ENCODE measurements at places on chromosomes 7 and 10.
A peak's percentile ranks its signal among the peaks of the same experiment; 100 is the strongest.

DNA sequence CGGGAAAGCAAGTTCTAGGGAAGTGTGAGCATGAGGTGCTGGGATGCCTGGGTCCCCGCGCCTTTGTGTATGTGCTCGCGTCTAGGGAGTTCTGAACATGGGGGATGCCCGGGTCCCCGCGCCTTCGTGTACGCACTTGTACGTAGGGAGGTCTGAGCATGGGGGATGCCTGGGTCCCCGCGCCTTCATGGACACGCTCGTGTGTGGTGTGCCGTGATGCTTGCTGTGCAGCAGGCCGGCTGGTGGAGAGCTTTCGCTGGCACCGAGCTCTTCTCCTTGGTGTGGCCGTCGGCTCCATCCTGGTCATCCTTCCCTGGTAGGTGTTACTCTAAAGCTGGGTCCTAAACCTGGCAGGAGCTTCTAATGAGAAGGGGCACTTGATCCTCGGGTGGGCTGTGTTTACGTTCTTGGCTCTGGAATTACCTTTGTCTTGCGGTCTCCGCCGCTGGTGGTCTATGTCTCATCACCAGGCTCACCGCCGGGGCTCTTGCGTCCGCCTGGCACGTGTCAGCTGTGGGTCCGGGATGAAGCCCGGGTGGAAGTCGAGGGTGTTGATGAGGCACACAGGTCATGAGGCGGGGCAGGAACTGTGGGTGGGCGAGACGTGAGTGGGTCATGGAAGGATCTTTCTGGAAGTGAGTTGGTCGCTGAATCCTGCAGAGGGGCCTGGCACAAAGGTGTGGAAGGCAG lies 63.5 kb downstream of the DNAJB6 start:
- DNase-seq: no peak

DNA sequence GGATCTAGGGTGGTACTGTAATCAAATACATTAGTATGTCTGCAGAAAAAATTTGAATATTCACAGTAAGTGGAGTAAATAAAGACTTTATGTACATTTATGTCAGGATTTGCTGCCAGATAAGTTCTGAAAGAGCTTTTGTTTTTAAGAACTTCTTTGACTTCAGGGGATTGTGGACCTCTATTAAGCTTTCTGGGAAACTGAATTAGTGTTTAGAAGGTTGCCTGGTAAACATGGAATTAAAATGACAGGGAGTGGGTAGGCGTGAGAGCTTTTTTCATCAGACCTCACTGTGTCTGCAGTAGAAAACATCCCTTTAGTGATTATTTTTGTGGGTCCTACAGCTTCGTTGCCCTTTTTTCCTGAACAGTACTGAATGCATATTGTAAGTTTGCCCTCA lies 15.7 kb downstream of the SDHAF3 start:
- no peak for DNase-seq

GRCh38 chr10:48456361-48456804 lies 148.5 kb downstream of the ARHGAP22 start:
- peak; percentile 16 for DNase-seq

GRCh38 chr10:125521721-125522680 lies 161.0 kb downstream of the TEX36 start:
- peak; percentile 88 for DNase-seq

- DNase-seq: peak; percentile 47
Measured at GRCh38 chr10:77756319-77757232, 119.0 kb upstream of the KCNMA1 start.

GRCh38 chr7:75537731-75538130 lies 45.6 kb downstream of the SPDYE5 start:
- DNase-seq: no peak

DNA sequence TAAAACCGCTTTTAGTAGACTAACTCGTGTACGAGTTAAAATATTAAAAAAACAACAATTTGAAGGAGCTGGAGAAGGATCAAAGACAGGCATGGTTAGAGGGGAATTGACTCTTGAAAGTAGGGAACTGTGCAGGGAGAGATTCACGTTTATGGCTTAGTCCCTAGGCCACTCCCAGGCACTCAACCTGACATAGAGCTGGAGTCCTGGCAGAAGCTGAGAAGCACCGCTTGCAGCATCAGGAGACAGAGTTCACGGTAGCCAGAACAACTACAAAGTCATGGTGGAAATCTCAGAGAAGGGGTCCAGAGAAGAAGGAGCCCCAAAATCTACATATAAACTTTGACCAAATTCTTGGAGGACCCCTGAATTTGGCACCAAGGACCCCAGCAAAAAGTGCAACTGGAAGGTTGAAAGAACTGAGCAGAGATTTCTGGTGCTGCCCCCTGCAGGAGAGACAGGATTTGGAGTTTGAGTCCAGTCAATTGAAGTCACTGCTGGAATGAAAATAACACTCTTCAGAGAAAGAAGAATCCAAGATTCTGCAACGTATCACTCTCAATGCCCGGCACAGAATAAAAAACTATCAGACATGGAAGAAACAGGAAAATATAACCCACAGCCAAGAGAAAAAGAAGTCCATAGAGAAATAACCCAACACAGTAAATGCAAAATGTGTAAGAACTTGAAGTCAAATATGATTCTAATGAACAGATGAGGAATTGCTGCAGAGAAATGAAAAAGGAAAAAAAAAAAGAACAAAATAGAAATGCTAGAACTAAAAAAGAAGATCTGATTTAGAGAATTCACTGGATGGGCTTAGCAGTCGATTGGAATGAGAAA lies 493.3 kb upstream of the PODXL start:
- peak; percentile 63 for DNase-seq

DNA sequence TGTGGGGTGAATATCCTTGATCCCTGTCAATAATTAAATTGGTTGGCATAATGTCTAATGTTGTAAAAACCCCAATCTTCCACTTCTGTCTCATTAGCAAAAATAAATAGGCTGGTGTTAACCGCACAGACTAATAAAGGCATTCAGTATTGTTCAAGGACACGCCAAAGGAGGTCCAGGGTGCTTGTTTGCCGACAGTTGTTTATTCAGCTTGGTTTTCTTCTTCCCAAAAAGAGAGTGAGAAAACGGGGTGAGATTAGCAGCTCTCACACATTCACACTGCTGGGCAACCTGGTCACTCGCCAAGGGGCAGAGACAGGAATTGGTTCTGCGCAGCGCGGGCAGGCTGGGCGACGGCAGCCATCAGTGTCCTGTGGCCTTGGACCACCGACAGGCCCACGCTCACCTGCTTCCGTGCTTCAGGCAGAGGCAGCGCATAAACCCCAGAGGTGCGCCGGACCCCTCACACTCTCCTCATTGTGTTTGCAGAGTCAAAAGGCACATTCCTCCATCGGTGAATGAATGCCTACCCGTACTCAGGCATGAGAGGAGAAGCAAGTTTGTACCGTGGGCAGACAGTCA lies 26.2 kb upstream of the LMBR1 start:
- no peak for DNase-seq

GRCh38 chr10:36451391-36451970 lies 673.9 kb upstream of the ANKRD30A start:
- DNase-seq: no peak

GRCh38 chr10:33347211-33347610 lies 12.7 kb upstream of the NRP1 start:
- no peak for DNase-seq

DNA sequence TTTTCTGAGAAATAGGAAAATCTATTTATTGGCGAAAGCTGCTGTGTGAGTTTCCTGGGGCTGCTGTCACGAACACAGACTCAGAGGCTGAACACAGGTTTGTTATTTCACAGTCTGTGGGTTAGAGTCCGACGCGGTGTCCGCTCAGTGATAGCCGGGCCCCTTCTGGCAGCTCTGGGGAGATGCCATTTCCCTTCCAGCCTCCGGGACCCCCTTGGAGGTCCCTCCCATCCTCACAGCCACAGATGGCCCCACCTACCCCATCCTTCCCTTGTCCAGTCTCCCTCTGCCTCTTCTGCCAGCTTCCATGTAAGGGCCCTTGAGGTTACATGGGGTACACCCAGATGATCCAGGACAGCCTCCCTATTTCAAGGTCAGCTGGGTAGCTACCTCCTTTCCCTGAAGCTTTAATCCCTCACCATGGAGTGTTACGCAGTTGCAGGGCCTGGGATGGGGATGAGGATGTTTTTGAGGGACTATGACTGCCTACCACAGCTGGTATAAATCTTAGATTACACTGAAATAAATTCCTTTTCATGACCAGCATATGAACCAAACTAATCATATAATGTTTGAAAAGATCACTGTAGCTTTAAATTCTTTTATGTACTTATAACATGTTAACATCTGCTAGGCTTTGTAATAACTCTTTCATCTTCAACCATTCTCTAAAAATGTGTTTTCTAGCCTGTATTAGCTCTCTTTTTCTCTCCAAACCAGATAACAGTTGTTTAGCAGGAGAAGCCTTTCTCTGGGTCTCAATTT lies 98.5 kb downstream of the WDR37 start:
- DNase-seq: no peak

DNA sequence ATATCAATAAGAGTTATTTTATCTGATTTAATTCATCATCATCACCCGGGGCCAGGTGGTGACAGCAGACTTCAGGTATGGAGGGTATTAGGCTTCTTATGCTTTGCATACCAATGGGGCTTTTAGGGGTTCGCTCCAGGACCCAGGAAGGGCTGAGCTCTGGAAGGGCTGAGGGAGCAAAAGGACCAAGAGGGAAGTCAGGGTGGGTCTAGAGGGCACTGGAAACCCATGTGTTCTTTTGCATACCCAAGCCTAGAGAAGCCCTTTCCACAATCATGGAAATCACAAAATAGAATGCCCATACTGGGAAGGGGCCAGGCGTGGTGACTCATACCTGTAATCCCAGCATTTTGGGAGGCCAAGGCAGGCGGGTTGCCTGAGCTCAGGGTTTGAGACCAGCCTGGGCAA lies 30.9 kb upstream of the VCL start:
- DNase-seq: no peak

DNA sequence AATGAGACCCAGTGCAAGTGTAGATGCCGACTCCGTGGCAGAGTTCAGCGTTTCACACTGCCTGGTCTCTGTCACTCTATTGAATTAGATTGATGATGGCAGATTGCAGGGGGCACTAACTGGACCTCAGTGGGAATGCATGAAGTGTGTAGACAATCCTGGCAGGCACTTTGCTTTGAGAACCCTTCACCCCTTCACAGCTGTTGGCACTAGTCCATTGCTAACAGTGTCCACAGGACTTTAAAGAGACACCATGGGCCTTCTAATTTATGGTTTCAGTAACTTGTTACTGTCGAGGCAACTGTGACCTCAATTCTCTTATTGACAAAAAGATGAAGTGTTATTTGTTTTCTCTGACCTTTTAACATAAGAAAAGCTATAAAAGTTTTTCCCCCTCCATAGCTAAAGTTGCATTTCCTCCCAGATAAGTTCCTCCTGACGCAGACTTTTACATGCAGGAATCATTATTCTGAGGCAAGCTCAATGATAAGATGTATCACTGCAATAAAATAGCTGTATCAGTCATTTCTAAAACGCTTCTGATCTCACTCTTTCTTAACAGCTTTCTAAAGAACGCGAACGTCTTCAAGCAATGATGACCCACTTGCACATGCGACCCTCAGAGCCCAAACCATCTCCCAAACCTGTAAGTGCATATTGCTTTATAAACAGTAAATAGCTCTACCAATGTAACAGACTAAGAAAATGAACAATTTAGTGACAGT lies 238.9 kb downstream of the FOXP2 start:
- DNase-seq: no peak

DNA sequence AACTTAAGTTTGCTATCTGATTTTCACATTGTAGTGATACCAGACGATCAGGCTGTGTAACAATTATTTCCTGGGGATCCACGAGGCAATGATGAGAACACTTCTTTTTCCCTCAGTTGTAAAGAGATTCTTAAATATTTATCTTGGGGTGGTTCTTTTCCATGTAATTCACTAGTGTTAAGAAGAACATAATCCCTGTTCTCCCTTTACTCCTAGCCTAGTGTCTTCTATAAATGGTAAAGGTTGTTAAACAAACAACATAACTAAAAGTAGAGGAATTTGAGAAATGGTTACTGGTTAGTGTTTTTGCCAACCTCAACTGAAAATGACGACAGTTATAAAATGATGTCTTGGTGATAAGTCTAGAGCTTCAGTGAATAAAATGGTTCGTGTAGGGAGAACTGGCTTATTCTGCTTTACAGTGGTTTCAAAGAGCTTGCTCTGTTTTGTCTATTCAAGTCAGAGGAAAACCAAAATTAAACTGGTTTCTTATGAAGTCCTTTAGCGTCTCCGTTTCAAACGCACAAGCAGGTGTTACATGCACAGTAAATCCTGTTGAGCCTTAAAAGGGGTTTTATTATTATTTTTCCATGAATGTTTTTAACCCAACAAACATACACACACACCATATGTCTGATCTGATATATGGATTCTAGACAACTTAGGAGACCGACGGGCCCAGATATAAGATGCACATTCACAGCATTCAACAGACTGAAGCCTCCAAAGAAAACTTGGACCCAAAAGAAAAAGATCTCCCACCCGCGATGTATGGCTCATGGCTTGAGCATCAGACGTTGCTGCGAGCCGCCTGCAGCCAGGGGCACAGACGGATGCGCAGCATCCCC lies 1.1 kb downstream of the TBX20 start:
- no peak for DNase-seq

- no peak for DNase-seq
Measured at GRCh38 chr7:34080513-34080912, 175.2 kb downstream of the BMPER start.

DNA sequence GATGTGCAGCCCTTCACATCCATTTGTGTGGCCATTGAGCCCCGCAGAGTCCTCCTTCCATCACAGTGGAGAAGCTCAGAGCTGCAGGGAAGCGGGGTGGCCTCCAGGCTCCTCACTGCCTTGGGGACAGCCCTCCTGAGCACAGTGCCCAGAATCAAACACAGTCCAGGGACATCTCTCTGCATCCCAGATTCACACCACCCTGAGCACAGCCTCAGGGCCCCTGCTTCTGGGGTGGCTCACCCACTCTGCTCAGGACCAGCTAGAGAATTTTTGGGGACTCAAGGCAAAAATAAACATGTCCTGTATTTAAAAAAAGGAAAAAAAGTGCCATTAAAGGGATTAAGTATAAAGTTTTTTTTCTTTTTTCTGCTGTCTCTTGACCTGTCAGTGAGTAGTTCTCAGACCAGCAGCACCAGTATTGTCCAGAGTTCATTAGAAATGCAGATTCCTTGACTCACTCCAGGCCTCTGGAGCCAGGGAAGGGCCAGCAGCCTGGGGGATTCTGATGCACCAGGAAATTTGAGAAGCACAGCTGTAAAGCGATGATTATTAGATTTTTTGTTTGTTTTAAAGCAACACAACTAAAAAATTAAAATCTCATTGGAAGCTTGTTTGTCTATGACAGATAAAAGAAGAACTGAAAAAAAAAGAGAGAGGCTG lies 61.6 kb downstream of the ARHGAP22 start:
- DNase-seq: no peak

- no peak for DNase-seq
Measured at GRCh38 chr10:66927971-66928770, 2.3 kb downstream of the LRRTM3 start.

Data from NAMALWA (cell line).